NCI-H1436 treated with DMSO at 0.1 percent for 48 hours (cell line): ENCODE measurements at places on chromosomes 5 and 9.

DNA sequence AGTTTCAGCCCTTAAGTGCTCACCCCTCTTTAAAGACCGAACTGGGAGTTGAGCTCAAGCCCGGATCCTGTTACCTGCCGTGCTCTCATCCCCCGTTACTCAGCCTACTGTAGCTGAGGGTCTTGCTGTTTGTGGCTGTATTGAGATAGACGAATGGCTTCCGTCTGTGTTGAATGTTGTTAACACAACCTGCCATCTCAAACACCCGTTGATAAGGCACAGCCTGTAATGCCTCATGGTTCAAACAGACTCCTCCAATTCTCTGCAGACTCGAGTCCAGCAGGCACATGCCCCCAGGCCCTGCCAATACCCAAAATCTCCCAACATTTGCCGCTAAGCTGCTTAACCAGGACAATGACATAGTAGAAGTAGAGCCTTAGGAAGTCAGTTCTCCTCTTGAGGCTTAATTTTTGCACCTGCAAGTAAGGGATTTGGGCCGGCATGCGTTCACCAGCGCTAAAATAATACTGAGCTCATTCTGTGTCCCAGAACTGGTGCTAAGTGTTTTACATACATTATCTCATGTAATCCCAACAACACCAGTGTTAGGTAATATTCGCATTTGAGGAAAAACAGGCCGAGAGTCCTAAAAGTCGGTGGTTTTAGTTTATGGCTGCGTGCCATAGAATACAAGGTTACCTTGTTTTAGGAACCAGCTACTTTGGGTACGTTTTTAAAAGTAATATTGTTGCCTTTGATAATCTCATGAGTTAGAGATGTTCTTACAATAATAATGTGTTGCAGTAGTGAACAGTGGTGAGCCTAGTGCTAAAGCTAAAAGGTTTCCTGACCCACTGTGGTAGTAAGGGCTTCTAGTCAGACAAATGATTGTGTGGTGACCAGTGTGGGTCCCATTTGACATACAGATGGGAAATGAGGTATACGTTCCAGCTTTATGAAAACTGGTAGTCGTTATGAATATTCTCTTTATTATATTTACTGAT is 1.5 kb upstream of the RFX3 start:
- DNase-seq, result no peak

- no peak for DNase-seq
Observed at GRCh38 chr5:90581956-90582355, 23.4 kb downstream of the ADGRV1 start.

- DNase-seq, result no peak
Observed at GRCh38 chr9:85900504-85901201, 40.3 kb upstream of the NAA35 start.

- DNase-seq, result no peak
Observed at GRCh38 chr5:87081016-87081415, 186.7 kb upstream of the RASA1 start.

DNA sequence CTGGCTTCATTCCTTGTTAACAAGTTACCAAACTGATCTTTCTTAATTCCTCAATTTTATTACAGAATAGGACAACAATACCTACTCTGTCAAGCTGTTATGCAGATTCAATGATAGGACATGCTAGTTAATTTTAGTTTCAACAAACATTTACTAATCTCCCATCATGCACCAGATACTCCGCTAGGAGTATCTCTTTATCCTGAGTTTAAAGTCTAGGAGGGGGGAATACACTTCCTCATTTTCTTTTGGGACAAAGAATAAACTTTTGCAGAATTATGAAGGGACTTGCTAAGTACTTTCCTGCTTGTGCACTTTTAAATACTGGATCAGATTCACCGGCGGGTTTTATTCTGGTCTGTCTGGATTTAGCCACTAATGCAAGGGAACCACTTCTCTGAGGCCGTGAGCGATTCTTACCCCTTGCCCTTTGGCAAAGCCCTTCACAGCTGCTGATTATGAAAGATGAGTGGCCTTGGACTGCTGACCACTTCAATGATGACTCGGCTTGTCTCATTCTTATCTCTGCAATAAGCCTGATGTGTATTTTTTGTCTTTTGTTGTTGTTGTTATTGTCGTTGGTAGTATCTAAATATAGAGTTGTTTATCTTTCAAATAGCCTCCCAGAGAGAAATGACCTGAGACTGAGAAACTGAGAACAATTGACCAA is 73.9 kb downstream of the RMI1 start:
- no peak for DNase-seq

DNA sequence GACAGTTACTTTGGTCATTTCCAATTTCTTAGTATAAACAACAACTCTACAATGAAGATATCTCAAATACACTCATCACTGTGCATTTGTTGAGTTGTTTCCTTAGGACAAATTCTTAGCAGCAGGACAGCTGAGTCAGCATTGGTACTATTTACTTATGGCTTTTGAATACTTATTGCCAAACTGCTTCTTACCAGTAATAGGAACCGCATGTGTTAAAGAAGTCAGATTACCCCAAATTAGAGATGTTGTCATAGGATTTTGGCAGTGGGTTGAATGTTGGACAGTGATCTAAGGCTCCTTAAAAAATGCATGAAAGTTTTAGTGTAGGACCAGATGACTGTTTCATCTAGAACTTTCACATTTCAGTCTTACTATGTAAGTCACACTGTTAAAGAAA is 280.1 kb upstream of the DMRT1 start:
- DNase-seq, result no peak

GRCh38 chr5:134288610-134289009 is 62.7 kb upstream of the PPP2CA start:
- no peak for DNase-seq

DNA sequence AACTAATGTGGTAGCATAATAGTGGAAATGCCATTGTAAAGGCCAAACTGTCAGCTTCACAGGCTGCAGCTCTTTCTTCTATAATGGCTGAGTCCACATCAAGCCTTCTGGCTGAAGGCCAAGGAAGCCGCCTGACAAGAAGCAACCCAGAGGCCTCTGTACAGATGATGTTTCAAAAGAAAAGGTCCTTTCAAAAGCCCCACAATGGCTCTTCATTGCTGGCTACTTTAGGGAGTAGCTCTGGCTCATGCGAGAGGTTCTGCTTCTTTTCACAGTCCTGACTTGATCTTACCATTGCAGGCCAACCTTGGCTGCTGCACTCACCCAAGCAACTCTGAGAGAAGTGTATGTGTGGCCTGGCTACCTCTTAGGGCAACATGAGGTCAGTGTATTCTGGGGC is 54.5 kb upstream of the EQTN start:
- DNase-seq, result no peak
